Neural crest cell (in vitro differentiated cells): ENCODE measurements at places on chromosomes 5 and 9.

- no peak for DNase-seq
- no peaks in the 10 kb centered on the region for H3K27me3 ChIP-seq
- no peak overlapping the region for H3K27ac ChIP-seq
- H3K4me1 ChIP-seq: peaks cover 6% of the 10 kb centered on the region
- H3K36me3 ChIP-seq: peaks cover 8% of the 10 kb centered on the region
- no peak overlapping the region for H3K4me3 ChIP-seq
Measured at GRCh38 chr5:119449882-119450281, 2.4 kb upstream of the HSD17B4 start.

- H3K4me1 ChIP-seq: no peaks in the 10 kb centered on the region
- H3K36me3 ChIP-seq: peaks cover 20% of the 10 kb centered on the region
- H3K4me3 ChIP-seq: no peak overlapping the region
- no peak overlapping the region for H3K27ac ChIP-seq
Measured at GRCh38 chr9:32500768-32501167, 25.2 kb downstream of the RIGI start.

DNA sequence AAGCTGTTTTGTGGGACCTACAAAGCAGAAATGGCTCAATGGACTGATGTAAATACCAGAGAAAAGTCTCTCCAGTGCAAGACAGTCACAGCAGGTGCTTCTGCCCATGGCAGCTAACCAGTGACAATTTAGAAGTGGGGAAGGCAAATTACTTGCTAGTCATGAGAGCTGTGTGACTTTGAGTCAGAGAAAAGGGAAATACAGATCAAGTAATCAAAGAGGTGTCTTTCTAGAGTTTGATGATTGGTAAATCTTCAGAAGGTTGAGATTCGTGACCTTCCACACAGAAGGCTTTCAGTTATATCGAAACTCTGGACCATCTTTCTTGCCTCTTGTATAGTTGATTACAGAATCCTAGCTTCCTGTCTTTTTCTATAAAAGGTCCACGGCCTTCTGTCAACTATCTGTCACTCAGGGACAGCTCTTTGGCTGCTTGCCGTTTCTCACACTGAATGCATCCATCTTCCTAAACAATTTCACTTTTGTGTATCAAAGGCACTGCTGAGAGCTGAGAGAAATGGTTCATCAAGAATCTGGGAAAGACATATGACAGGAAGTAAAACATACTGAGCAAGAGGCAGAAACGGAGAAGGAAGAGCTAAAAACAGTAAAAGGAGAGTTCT lies 993.9 kb upstream of the ACO1 start:
- H3K27me3 ChIP-seq: no peaks in the 10 kb centered on the region
- no peaks in the 10 kb centered on the region for H3K36me3 ChIP-seq
- peak overlapping the region; percentile 68 for H3K27ac ChIP-seq
- H3K4me3 ChIP-seq: peak overlapping the region; percentile 24

GRCh38 chr5:88183255-88183654 lies 85.4 kb downstream of the TMEM161B start:
- H3K4me1 ChIP-seq: no peaks in the 10 kb centered on the region
- H3K27me3 ChIP-seq: no peaks in the 10 kb centered on the region
- H3K36me3 ChIP-seq: peaks cover 18% of the 10 kb centered on the region
- no peak overlapping the region for H3K27ac ChIP-seq
- H3K4me3 ChIP-seq: no peak overlapping the region
- DNase-seq: no peak

GRCh38 chr5:172594431-172594830 lies 46.6 kb upstream of the NEURL1B start:
- no peak overlapping the region for H3K4me3 ChIP-seq
- H3K27ac ChIP-seq: peak overlapping the region; percentile 50
- no peaks in the 10 kb centered on the region for H3K27me3 ChIP-seq

DNA sequence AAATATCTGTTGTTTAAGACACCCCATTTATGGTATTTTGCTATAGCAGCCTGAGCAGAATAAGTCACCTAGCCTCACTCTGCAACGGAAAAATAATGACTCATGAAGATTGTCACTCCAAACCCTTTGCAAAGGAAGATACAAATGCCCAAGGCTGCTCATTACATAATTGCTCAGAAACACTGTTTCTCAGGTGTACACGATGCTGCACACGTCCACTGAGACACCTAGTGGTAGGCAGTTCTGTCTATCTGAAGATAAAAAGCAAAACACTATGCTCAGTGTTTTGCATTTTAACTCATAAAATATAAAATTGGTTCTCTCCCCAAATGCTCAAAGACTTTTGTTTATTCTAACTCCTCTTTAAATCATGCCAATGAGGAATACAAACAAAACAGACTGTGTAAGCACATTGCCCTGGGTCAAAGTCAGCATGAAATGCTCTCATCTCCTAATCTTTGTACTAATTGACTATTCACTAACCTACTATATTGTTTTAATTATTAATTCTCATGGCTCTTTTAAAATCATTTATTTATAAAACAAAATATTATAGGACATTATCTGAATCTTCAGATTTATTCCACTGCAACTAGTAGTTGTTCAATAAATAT lies 7.7 kb upstream of the TSLP start:
- no peaks in the 10 kb centered on the region for H3K36me3 ChIP-seq
- DNase-seq: no peak
- H3K4me3 ChIP-seq: no peak overlapping the region
- H3K27ac ChIP-seq: no peak overlapping the region
- peaks cover 63% of the 10 kb centered on the region for H3K27me3 ChIP-seq

DNA sequence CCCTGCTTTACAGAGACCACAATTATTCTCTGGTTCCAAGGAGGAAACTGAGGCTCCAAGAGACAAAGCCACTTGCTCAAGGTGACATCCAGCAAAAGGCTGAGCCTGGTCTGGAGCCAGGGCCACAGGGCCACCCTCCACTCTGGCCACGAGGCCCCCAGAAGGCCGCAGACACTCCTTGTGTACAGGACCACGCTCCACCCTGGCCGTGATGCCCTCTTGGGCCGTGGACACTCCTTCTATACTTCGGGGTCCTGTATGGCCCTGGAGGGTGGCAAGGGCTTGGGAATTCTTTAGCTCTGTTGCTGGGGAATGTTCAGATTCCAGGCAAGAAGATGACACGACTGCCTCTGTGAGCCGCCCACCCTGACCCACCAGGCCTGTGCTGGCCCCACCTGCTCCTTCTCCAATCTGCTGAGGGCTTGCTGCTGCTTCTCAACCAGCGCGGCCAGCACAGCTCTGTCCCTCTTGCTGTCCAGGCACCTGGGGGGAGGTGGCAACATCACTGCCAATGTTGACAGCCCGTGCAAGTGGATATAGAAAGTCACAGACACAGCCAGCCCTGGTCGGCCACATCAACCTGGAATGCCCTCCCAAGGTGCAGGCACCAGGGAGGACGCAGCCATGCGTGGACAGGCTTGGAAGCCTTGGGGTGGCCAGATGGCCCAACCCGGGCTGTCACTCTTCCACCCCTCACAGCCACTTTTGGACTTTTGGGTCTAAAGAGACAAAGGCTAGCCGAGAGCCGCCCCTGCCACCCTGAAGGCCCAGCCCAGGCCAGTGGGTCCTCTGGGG lies 20.1 kb upstream of the QSOX2 start:
- no peak overlapping the region for H3K27ac ChIP-seq
- H3K27me3 ChIP-seq: peaks cover 11% of the 10 kb centered on the region
- H3K4me3 ChIP-seq: no peak overlapping the region
- no peaks in the 10 kb centered on the region for H3K36me3 ChIP-seq

DNA sequence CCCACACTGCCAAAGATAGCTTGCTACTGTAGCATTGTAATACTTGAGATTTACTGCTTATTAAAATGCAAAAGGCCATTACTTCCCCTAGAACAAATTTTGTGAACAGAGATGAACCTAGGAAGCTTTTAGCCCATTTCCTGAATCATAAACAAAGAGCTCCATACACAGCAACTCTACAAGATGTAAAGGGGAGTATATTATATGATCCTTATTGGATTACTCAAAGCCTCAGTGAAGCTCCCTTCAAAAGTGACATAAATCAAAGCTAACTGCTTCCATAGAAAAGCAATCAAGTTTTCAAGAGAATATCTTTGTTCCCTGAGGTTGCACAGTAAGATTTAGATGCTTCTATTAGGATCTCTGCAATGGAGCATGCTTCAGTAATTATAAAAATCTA lies 629.8 kb downstream of the EFNA5 start:
- H3K27me3 ChIP-seq: no peaks in the 10 kb centered on the region
- no peaks in the 10 kb centered on the region for H3K4me1 ChIP-seq
- H3K4me3 ChIP-seq: no peak overlapping the region
- no peak for DNase-seq
- H3K36me3 ChIP-seq: peaks cover 3% of the 10 kb centered on the region

GRCh38 chr5:179008667-179009066 lies 13.5 kb upstream of the GRM6 start:
- H3K4me1 ChIP-seq: no peaks in the 10 kb centered on the region
- peaks cover 6% of the 10 kb centered on the region for H3K27me3 ChIP-seq
- DNase-seq: no peak
- H3K27ac ChIP-seq: no peak overlapping the region
- H3K4me3 ChIP-seq: no peak overlapping the region
- H3K36me3 ChIP-seq: peaks cover 3% of the 10 kb centered on the region

GRCh38 chr9:126687930-126688461 lies 74.3 kb downstream of the LMX1B start:
- peaks cover 59% of the 10 kb centered on the region for H3K27me3 ChIP-seq
- DNase-seq: no peak
- H3K36me3 ChIP-seq: no peaks in the 10 kb centered on the region

GRCh38 chr9:34963552-34963951 lies 5.5 kb downstream of the PHF24 start:
- no peak for DNase-seq
- H3K4me1 ChIP-seq: peaks cover 8% of the 10 kb centered on the region
- H3K36me3 ChIP-seq: no peaks in the 10 kb centered on the region
- H3K27ac ChIP-seq: no peak overlapping the region
- no peak overlapping the region for H3K4me3 ChIP-seq
- H3K27me3 ChIP-seq: peaks cover 76% of the 10 kb centered on the region

DNA sequence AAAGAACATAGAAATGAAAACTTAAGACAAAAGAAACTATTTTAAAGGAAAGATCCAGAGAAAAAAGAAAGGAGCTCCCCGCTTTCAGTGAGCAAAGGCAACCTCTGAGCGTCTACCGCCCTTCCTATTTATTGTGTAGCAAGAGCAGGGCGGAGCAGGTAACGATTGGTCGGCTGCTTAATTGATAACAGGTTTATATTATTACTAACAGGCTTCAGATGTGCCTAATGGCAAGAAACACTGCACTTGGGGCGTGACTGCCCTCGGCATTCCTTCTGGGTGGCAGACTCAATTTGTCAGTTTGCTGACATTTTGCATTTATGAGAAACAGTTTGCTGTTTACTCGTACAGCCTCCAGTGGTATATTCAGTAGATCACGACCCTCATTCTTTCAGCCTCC lies 482.7 kb upstream of the C9orf72 start:
- no peak for DNase-seq
- no peaks in the 10 kb centered on the region for H3K4me1 ChIP-seq
- H3K27me3 ChIP-seq: no peaks in the 10 kb centered on the region

DNA sequence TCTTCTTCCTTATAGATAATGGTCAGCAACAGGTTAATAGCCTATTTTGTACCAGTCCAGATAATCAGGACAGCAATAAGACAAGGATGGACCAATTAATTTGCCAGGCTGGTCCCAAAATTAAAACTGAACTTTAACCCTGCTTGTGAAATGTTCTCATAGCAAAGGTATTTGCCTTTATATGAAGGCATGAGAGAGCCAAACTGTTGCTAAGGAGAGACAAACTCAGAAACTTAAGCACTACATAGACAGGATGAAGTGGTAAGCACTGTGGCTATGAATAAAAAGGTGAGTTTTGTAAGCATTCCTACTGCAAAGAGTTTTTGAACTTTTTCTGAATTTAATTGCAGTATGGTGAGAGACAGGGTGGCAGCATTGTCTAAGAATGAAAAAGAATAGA lies 174.7 kb upstream of the PPP1R2B start:
- no peak overlapping the region for H3K4me3 ChIP-seq
- H3K36me3 ChIP-seq: no peaks in the 10 kb centered on the region
- no peak for DNase-seq
- no peak overlapping the region for H3K27ac ChIP-seq

GRCh38 chr9:122016309-122016708 lies 76.8 kb downstream of the TTLL11 start:
- H3K4me3 ChIP-seq: no peak overlapping the region
- H3K27me3 ChIP-seq: no peaks in the 10 kb centered on the region
- no peak for DNase-seq
- H3K36me3 ChIP-seq: no peaks in the 10 kb centered on the region
- peaks cover 28% of the 10 kb centered on the region for H3K4me1 ChIP-seq
- H3K27ac ChIP-seq: no peak overlapping the region

DNA sequence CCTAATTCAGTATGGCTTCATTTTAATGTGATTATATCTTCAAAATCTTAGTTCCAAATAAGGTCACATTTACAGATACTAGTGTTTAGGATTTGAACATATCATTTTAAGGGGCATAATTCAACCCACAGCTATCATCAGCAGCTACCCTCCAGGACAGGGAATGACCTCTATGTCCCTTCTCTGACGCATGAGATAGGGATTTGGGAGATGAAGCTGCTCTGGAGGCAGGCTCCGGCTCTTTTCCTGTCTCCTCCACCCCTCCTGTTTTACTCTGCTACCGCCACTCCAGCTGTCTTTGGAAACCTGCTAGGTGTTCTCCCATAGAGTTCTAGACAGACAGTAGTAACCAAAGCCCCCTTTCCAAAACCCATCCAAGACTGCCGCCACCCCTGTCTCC lies 119.2 kb downstream of the CARTPT start:
- no peaks in the 10 kb centered on the region for H3K27me3 ChIP-seq
- no peak for DNase-seq
- H3K4me1 ChIP-seq: peaks cover 16% of the 10 kb centered on the region
- H3K27ac ChIP-seq: peak overlapping the region; percentile 51

- H3K27ac ChIP-seq: no peak overlapping the region
- H3K36me3 ChIP-seq: peaks cover 1% of the 10 kb centered on the region
- no peak overlapping the region for H3K4me3 ChIP-seq
- DNase-seq: no peak
Measured at GRCh38 chr5:98906756-98907355, 22.0 kb downstream of the CHD1 start.

GRCh38 chr5:164319161-164319560 lies 813.7 kb downstream of the MAT2B start:
- no peak for DNase-seq
- no peaks in the 10 kb centered on the region for H3K27me3 ChIP-seq
- no peak overlapping the region for H3K27ac ChIP-seq
- H3K36me3 ChIP-seq: no peaks in the 10 kb centered on the region
- H3K4me1 ChIP-seq: no peaks in the 10 kb centered on the region

GRCh38 chr5:173498286-173498685 lies 118.2 kb downstream of the BOD1 start:
- H3K4me1 ChIP-seq: peaks cover 7% of the 10 kb centered on the region
- DNase-seq: no peak
- no peak overlapping the region for H3K4me3 ChIP-seq

- DNase-seq: no peak
- H3K36me3 ChIP-seq: no peaks in the 10 kb centered on the region
- H3K4me1 ChIP-seq: peaks cover 30% of the 10 kb centered on the region
- H3K4me3 ChIP-seq: peak overlapping the region; percentile 6
- peak overlapping the region; percentile 74 for H3K27ac ChIP-seq
Measured at GRCh38 chr9:92970467-92970923, 23.2 kb downstream of the FGD3 start.
